Central memory CD8-positive, alpha-beta T cell (primary cell): ENCODE measurements at places on chromosomes 5 and 9.

DNA sequence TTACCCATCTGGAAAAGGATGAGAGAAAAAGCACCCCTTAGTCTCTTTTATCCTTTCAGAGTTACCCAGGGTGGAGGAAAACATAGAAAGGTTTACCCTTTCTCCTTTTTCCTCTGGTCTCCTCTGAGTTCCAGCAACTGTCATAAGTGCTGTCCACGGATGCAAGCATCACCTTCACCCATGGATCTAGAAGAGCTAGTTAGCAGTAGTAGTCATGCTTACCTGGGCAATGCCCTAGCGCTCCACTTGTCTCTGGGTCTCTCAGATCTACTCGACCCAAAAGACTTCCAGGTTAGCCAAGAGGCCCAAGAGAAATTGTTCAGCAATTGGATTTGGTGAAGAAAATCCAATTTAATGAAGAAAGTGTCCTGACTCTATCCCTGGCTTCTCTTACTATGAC lies 656.2 kb upstream of the PTPRD start:
- H3K27ac ChIP-seq, result no peak overlapping the region
- no peaks in the 10 kb centered on the region for H3K27me3 ChIP-seq
- DNase-seq, result no peak
- no peaks in the 10 kb centered on the region for H3K4me1 ChIP-seq

DNA sequence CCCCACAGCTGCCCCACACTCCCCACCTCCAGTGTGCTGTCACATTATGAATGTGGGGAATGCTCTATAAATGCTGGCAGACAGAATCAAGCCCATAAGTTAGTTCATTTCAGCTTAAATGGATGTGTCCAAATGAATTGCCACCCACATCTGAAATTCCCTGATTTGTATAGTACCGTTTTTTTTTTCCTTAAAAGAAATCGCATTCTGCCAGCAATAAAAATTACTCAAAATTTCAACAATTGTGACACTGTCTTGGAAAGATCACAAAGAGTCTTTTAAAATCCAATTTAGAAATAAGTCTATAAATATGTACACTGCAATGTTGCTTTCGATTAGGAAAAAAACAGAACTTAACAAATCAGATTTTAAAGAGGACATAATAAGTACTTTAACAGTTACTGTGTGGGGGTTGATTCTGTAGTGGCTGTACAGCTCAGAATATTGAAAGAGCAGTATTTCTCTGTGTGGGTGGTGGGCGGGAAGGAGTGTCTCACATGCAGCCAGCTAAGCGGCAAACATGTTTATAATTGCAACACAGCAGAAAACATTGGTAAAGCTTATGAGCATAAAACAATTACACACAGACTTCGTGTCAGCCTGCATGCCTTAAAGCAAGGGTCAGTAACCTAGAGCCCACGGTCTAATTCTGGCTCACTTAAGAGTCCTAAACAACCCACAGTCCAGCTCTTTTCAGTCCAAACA lies 24.9 kb upstream of the CSNK1G3 start:
- H3K27ac ChIP-seq, result no peak overlapping the region
- H3K27me3 ChIP-seq, result peaks cover 54% of the 10 kb centered on the region
- no peak for DNase-seq
- no peak overlapping the region for H3K4me3 ChIP-seq
- no peaks in the 10 kb centered on the region for H3K4me1 ChIP-seq
- no peaks in the 10 kb centered on the region for H3K36me3 ChIP-seq

GRCh38 chr5:176817369-176817840 lies 7.0 kb downstream of the UNC5A start:
- H3K27ac ChIP-seq, result no peak overlapping the region
- DNase-seq, result no peak
- peaks cover 6% of the 10 kb centered on the region for H3K36me3 ChIP-seq

DNA sequence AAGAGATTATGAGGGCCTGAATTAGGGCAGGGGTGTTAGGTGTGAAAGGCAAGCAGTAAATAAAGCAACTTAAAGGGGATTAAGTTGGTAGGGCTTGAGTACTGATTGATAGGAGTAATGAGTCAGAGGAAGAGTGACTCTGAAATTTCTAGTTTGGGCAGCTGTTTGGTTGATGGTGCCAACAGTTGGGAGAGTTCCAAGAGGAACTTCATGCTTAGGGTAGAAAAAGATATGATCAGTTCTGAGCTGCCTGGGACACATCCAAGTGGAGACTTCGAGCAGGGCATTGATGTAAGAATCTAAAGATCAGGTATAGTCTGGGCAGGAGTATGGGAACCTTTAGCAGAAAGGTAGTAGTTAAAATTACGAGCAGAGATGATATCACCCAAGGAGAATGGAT lies 10.2 kb downstream of the MAMDC2 start:
- DNase-seq, result no peak
- H3K4me3 ChIP-seq, result no peak overlapping the region
- H3K36me3 ChIP-seq, result no peaks in the 10 kb centered on the region
- H3K4me1 ChIP-seq, result peaks cover 3% of the 10 kb centered on the region
- H3K27ac ChIP-seq, result no peak overlapping the region
- peaks cover 32% of the 10 kb centered on the region for H3K27me3 ChIP-seq

GRCh38 chr9:12813960-12814876 lies 39.4 kb downstream of the LURAP1L start:
- no peaks in the 10 kb centered on the region for H3K27me3 ChIP-seq
- H3K4me3 ChIP-seq, result no peak overlapping the region
- DNase-seq, result no peak
- H3K4me1 ChIP-seq, result no peaks in the 10 kb centered on the region
- no peak overlapping the region for H3K27ac ChIP-seq
- H3K36me3 ChIP-seq, result peaks cover 2% of the 10 kb centered on the region

DNA sequence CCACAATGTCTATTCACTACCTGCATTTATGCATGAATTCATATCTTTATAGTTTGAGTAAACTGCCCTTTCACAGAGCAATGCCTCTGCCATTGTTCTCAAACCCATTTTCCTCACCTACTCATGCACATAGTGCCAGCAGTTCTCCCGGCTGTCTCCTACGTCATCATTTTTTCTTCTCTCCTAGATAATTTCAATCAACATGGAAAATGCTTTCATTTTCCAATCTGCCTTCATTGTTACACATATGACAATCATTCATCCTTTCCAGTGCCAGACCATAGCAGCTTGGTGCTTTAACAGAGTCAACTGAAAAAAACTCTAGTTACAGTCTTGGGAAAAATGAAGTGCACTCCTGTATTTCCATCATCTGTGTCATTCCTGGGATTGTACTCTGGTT lies 514.8 kb upstream of the CTNND2 start:
- H3K27ac ChIP-seq, result no peak overlapping the region
- H3K27me3 ChIP-seq, result no peaks in the 10 kb centered on the region
- H3K36me3 ChIP-seq, result no peaks in the 10 kb centered on the region
- no peak for DNase-seq

GRCh38 chr5:81189875-81190498 lies 43.1 kb upstream of the CKMT2 start:
- DNase-seq, result no peak
- no peaks in the 10 kb centered on the region for H3K27me3 ChIP-seq
- H3K4me3 ChIP-seq, result no peak overlapping the region
- peaks cover 1% of the 10 kb centered on the region for H3K36me3 ChIP-seq

- H3K4me3 ChIP-seq, result no peak overlapping the region
- no peaks in the 10 kb centered on the region for H3K4me1 ChIP-seq
- no peak overlapping the region for H3K27ac ChIP-seq
- no peak for DNase-seq
- peaks cover 50% of the 10 kb centered on the region for H3K27me3 ChIP-seq
Measured at GRCh38 chr9:126661521-126662251, 48.0 kb downstream of the LMX1B start.

GRCh38 chr9:127613583-127613954 lies 1.5 kb downstream of the STXBP1 start:
- H3K27ac ChIP-seq, result no peak overlapping the region
- H3K36me3 ChIP-seq, result peaks cover 4% of the 10 kb centered on the region
- peaks cover 29% of the 10 kb centered on the region for H3K27me3 ChIP-seq
- no peak for DNase-seq
- H3K4me3 ChIP-seq, result peak overlapping the region; percentile 88
- H3K4me1 ChIP-seq, result peaks cover 27% of the 10 kb centered on the region

DNA sequence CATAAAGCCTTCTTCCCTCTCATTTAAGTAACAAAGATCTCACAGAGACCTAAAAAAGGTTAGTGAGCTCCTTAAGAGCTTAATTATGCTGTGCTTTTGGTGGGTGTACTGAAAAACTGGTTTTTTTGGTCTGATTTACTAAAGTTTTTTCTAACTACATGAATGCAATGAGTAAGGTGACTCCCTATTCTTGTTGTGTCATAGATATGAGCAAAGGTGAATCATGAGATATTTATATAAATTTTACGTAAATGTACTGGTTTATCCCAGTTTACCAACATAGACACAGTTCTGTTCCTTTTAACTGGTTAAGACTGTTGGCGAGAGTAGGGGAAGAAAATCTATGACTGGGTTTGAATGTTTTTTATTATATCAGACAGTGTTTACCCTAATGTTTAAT lies 250.5 kb downstream of the NR2F1-AS1 start:
- no peak for DNase-seq
- no peaks in the 10 kb centered on the region for H3K36me3 ChIP-seq
- H3K27ac ChIP-seq, result no peak overlapping the region
- H3K4me3 ChIP-seq, result no peak overlapping the region
- H3K27me3 ChIP-seq, result no peaks in the 10 kb centered on the region

GRCh38 chr9:90965226-90966030 lies 163.8 kb downstream of the SYK start:
- no peak overlapping the region for H3K27ac ChIP-seq
- no peak overlapping the region for H3K4me3 ChIP-seq
- DNase-seq, result no peak
- H3K27me3 ChIP-seq, result peaks cover 41% of the 10 kb centered on the region
- H3K36me3 ChIP-seq, result peaks cover 1% of the 10 kb centered on the region
- H3K4me1 ChIP-seq, result peaks cover 20% of the 10 kb centered on the region

DNA sequence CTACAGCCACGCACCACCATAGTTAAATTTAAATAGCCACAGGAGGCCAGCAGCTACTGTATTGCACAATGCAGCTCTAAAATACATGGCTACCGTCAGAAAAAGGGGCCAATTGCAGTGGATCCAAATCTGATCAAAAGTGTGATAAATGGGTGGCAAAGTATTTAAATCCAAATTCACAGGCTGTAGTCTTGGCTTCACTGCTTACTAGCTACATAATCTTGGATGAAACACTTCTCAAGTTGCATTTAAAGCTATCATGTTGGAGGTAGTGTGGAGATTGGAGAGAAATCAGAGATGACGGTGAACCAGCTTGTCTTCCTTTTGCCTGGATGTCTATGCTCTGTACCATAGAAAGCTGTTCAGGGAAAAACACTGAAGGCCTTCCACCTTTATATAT lies 24.0 kb upstream of the SLC44A1 start:
- no peak overlapping the region for H3K27ac ChIP-seq
- H3K36me3 ChIP-seq, result no peaks in the 10 kb centered on the region
- H3K4me1 ChIP-seq, result no peaks in the 10 kb centered on the region
- no peak for DNase-seq

GRCh38 chr5:59036274-59036961 lies 453.5 kb downstream of the RAB3C start:
- H3K27me3 ChIP-seq, result no peaks in the 10 kb centered on the region
- H3K4me1 ChIP-seq, result peaks cover 43% of the 10 kb centered on the region
- H3K36me3 ChIP-seq, result peaks cover 22% of the 10 kb centered on the region
- peak overlapping the region; percentile 92 for H3K4me3 ChIP-seq
- peak overlapping the region; percentile 96 for H3K27ac ChIP-seq
- peak; percentile 19 for DNase-seq

DNA sequence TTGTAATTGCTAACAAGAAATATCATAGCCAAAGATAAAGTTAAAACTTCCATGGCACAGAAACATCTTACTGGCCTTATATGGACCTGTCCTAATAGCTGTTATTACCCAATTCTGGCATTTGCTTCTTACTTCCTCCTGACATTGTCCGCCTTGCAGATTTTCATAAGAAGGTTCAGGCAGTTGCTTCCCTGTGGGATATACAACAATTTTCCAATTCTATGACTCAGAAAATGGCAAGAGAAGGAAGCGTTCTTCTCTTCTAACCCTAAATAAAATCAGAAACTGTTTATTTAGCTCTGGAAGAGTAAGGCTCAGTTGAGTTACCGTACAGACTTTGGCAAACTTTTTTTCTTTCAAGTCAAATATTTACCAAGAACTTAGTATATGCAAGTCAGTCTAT lies 1.7 kb downstream of the PRKAA1 start:
- peaks cover 9% of the 10 kb centered on the region for H3K36me3 ChIP-seq
- no peak overlapping the region for H3K27ac ChIP-seq
- no peak for DNase-seq
- H3K4me1 ChIP-seq, result peaks cover 31% of the 10 kb centered on the region
- peak overlapping the region; percentile 91 for H3K4me3 ChIP-seq
- H3K27me3 ChIP-seq, result no peaks in the 10 kb centered on the region

DNA sequence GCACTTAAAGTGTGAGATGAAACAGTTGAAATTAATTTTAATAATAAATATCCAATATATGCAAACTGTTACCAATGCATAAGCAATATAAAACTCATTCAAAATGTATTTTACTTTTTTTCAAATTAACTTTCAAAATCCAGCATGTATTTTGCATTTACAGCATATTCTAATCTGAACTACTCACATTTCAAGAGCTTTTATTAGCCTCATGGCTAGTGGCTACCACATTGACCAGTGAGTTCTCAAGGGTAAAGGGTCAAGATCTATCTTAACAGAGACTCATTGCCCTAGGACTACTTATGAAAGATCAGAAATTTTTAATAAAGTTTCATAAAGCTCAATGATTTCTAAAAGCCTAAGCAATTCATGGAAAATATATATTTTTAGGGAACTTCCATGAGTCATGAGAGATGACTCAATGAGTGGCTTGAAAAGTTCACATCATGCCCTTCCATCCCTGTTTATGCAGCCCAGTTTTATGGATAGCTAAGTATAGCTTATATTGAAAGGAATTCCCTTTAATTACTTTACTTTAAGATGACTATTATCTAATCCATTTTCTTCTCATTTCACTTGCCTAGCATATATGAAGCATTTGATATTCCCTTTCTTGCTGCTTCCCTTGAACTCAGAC lies 608.6 kb downstream of the SLCO4C1 start:
- H3K4me1 ChIP-seq, result no peaks in the 10 kb centered on the region
- H3K4me3 ChIP-seq, result no peak overlapping the region
- H3K36me3 ChIP-seq, result no peaks in the 10 kb centered on the region
- no peak overlapping the region for H3K27ac ChIP-seq
- DNase-seq, result no peak

DNA sequence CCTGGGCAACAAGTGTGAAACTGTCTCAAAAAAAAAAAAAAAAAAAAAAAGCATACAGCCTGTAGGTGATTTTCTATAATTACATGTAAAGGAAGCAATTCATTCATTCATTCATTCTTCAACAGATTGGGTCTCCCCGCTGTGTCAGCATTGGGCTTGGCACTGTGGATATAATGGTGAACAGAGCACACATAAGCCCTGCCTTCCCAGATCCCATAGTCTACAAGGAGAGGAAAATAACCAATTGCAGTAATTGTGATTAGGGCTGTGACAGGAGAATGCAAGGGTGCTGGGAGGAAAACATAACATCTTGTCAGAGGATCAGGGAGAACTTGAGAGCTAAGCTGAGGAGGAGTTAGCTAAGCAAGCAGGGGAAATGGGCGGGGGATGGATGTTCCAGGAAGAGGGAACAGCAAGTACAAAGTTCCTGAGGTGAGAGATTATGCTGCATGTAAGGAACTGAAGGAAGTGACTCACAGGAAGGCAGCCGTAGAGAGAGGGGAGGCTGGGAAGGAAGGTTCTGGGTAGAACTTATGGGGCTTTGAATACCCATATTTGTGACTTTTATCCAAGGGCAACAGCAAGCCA lies 24.0 kb upstream of the KLF9 start:
- H3K27me3 ChIP-seq, result no peaks in the 10 kb centered on the region
- H3K4me1 ChIP-seq, result peaks cover 6% of the 10 kb centered on the region
- H3K27ac ChIP-seq, result no peak overlapping the region
- H3K4me3 ChIP-seq, result no peak overlapping the region
- peaks cover 2% of the 10 kb centered on the region for H3K36me3 ChIP-seq
- no peak for DNase-seq
